ENCODE measurements at places on chromosomes 16 and 17.

DNA sequence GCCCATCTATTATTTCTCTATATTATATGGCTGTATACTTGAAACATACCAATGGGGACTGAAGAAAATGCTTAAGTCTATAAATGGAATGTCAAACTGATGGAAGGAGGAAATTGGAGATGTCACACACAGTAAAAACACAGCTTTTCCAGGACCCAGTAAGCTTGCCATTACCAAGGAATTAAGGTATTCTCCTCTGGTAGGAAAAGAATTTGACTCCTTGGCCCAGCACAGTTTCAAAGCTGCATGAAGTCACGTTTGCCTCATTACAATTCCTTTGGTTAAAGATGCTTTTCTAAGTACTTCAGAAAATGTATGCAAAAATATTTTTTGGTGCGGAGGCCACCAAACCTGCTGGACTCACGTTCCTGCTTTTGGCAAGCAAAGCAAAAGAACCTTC, 48.5 kb downstream of the CDH13 start:
- no peak for DNase-seq

DNA sequence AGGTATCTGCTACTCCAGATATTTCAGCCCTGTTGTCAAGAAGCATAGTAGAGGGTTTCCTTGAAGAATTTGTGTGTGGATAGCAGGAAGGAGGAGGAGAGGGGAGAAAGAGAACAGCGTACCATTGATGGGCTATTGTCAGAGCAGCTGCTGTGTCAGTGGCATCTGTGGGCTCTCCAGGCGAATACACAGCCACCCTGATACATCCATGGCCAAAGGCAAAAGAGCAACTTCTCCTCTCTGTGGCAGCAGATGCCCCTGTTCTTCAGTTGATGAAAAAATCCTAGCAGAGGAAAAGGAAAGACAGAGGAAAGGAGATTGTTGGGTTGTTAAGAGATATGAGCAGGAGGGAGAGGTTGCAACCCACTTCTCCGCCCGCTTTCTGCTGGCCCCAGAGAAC, 12.2 kb upstream of the KCNJ2 start:
- DNase-seq: no peak

DNA sequence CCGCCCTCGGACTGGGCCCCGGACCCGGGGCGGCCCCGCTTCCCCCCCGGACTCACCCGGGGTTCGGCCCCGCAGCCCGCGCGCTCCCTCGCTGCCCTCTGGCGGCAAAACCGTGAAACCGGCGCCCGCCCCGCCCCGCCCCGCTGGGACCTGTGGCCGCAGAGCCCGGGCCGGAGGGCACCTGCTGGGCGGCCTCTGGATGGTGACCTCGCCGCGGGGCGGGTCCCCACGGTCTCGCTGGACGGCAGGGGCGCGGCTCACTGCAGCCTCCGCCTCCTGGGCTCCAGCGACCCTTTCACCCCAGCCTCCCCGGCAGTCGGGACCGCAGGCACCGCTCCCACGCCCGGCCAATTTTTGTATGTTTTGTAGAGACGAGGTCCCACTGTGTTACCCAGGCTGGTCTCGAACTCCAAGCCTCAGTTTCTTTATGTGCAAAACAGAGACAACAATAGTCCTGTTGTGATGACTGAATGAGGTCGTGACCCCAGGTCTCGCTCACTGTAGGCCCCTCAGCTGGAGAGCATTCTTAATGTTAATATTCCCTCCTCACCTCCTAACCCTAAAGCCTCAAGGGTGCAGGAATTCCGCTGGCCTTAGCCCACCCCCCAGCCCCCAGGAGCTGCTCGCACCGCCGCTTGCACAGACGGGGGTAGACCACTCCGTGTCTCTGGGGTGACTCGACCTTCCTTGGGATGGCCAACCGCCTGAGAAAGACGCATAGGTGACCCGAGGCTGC, 33.7 kb upstream of the RPH3AL start:
- peak; percentile 82 for DNase-seq

- DNase-seq: no peak
Measured at GRCh38 chr16:51237207-51237606, 86.1 kb upstream of the SALL1 start.

GRCh38 chr16:4945560-4946502, 8.9 kb upstream of the PPL start:
- no peak for DNase-seq

- DNase-seq: no peak
Measured at GRCh38 chr16:11331967-11332366, 13.3 kb upstream of the RMI2 start.

DNA sequence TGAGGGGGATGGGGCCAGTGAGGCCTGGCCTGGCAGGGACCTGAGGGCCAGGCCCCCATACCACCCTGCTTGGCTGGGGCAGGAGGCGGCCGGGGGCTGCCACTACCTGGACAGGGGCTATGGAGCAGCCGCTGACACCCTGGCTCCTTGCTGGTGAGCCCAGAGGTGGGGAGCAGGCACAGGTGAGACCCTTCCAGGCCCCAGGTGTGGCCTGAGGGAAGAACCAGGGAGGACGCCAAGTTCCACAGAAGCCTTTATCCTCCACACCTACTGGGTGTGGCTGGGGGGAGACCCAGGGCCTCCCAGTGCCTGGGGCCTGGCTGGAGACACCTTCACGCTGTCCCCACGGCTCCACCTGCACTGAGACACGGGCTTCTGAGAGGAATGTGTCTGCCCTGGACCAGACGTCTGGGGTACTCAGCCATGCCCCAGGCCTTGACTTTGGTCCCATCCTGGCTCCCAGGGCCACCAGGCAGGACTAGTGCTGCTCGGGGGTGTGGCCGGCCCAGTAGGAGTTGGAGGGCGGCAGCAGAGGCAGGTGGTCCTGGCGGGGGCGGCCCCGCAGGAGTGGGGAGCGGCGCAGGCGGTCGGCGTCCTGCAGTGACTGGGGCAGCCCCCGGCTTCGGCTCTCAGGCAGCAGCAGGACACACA, 4.7 kb downstream of the SLC22A31 start:
- DNase-seq: no peak

DNA sequence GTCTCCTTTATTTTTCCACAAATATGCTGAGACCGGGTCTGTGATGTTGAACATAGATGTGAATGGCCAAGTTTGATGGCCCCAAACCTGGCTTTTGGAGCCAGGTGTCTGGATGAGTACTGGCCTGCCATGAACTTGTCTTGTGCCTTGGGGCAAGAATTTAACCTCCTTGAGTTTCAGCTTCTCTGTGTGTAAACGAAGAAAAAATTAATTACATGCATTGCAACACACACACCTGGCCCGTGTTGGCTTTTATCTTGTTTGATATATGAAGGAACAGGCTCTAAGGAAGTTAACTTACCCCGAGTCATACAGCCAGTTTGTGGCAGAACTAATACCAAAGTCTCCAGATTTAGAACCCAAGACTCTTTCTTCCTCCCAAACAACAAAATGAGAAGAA, 13.1 kb downstream of the FBXO39 start:
- DNase-seq: no peak

GRCh38 chr17:39671651-39672521, 3.6 kb downstream of the PNMT start:
- peak; percentile 20 for DNase-seq

GRCh38 chr17:7133424-7133823, 18.8 kb upstream of the ASGR2 start:
- DNase-seq: peak; percentile 58

DNA sequence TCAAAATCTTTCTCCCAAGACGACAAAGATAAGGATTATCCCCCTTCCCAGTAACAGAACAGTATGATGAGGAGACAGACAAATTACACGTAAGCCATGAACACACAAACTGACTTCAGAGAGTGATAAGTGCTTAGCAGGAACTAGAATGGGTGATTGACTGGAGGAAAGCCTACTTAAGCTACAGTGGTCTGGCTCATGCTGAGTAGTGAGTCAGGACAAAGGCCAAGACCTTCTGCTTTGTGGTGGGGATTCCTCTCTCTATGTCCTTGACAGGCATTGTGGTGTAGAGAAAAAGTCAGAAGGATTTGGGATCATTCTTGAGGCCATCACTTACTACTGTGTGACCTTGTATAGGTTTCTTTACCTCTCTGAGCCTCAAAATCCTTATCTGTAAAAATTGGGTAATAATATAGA, 381.9 kb upstream of the CCL2 start:
- no peak for DNase-seq

- DNase-seq: no peak
Measured at GRCh38 chr17:39081851-39082250, 69.6 kb downstream of the PLXDC1 start.

- DNase-seq: no peak
Measured at GRCh38 chr17:50097926-50098325, 2.8 kb downstream of the PDK2 start.

DNA sequence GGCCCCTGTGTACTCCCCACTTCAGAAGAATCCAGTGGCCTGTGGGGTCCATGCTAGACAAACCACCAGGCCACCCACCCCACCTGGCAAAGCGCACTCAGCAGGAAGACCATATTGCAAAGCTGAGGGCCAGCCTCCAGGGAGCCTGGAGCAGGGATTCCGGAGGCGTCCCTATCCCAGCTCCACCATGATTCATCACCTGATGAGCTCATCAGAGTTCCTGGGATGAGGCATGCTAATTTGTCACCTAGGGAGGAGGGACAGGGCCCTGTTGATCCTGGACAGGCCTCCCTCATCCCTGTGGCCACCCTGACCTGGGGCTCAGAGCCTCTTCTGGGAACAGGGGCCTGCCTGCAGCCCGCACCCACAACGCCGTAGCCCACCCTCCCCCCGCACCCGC, 131.6 kb upstream of the PLCG2 start:
- DNase-seq: no peak

GRCh38 chr16:20674684-20675487, 22.6 kb downstream of the ACSM1 start:
- no peak for DNase-seq
